ENCODE measurements at places on chromosomes 5 and 9.

GRCh38 chr5:159921721-159922120, 5.4 kb downstream of the ADRA1B start:
- DNase-seq: no peak

DNA sequence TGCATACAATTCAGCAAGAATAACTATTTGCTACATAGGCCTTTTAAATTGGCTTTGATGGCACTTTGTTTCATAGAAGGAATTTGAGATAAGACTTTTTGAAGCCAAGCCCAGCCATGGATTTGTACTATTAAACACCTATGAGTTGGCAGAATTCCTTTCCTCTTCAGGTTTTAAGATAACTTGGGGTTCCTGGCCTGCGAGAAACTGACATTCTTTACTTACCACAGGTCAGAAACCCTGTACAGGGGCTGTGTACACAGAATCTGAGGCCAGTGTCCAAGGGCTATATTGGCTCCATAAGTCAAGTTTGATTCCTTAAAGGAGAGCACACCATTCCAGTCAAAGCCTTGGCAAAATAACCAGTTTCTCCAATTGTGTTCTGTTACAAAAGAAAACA, 10.8 kb upstream of the BTNL3 start:
- no peak for DNase-seq

- DNase-seq: no peak
These were observed 51.3 kb upstream of the GADD45G start for GRCh38 chr9:89553451-89554010.

GRCh38 chr9:92440751-92441046, 16.4 kb upstream of the OMD start:
- DNase-seq: no peak

GRCh38 chr9:90966480-90967144, 165.0 kb downstream of the SYK start:
- DNase-seq: no peak

GRCh38 chr9:86281593-86282076, 703 bp downstream of the ISCA1 start:
- no peak for DNase-seq

GRCh38 chr5:175688352-175689146, 30.7 kb downstream of the HRH2 start:
- no peak for DNase-seq

- DNase-seq: no peak
These were observed 23.7 kb downstream of the PTGS1 start for GRCh38 chr9:122394265-122395125.

DNA sequence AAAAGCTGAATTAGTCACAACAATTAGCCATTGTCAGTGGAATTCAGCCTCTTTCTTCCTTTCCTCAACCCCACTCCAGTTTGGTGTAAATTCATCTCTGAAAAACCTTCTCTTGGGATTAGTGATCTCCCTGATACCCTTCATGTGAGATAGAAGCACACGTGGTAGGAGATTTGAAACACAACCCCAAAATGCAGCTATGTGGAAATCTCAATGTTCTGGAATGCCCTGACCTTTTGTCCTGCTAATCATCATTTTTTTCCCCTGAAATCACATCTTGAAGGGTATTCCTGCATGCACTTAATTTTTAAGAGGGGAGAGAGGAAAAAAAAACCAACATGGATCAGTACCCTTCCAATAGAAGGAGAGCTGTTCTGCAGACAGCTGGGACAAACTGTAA, 612.6 kb downstream of the EBF1 start:
- no peak for DNase-seq

GRCh38 chr5:4511996-4512656, 628.0 kb upstream of the ADAMTS16 start:
- DNase-seq: no peak

- DNase-seq: peak; percentile 16
These were observed 22.4 kb downstream of the MVB12B start for GRCh38 chr9:126348911-126349550.

DNA sequence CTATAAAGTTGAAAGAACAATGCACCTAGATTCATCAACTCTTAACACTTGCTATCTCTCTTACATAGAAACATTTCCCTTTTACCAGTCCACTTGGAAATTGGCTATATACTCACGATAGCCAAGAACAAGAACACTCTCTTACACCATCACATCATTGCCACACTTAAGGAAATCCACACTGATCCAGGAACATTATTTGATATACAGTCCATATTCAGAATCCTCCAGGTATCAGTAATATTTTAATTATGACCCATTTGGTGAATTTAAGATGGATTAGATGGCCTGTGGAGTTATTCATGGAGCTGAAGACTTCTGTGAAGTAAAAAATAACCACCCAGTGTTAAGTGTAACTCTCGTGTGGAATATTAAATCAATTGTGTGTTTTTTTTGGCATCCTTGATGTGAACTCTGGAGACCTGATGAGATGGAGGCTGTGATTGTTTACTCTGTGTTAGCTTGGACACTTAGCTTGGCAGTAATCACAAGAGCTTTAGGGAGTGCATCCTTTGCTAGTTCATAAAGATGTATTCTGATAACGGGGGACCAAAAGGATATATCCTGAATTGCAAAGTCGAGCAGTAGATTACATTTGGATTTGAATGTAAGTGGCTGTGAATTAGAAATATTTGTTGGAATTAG, 52.0 kb upstream of the ABL1 start:
- DNase-seq: no peak

GRCh38 chr5:74166064-74166463, 474.5 kb downstream of the ENC1 start:
- no peak for DNase-seq

GRCh38 chr5:81904861-81905260, 67.0 kb upstream of the ATG10 start:
- no peak for DNase-seq

DNA sequence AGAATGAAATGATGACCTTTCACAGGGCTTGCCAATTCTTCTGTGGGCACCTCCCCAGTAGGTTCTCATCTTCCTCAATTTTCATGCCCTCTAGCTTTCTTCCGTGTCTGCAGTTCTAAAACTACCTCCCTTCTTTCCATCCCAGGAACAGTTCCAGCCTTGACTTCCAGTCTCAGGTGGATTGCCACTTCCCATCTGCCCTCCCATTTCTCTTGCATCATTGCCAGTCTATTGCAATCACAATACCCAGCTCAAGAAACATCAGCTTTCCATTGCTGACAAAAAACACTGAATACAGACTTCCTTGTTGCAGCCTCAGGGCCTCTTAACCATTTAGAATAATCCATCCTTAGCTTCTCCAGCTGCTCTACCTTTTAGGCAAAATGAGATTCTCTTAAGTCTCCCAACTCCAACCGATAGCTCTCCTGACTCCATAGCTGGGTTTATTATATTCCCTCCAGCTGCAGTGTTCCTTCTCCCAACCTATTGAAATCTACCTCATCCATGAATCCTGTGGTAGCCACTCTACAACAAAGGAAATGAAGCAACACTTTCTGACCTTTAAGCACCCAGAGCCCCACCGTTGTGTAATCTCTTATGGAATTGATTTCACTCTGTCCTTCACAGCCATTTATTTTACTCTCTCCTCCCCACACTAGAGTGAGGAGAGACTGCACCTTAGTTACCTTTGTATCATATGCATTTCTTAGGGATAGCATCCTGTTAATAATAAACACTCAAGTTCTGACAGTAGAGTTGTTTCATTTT, 75.6 kb upstream of the PCA3 start:
- no peak for DNase-seq

GRCh38 chr9:117486426-117486825, 71.6 kb upstream of the ASTN2 start:
- DNase-seq: no peak

GRCh38 chr9:3948826-3949556, 350.9 kb downstream of the GLIS3 start:
- no peak for DNase-seq

DNA sequence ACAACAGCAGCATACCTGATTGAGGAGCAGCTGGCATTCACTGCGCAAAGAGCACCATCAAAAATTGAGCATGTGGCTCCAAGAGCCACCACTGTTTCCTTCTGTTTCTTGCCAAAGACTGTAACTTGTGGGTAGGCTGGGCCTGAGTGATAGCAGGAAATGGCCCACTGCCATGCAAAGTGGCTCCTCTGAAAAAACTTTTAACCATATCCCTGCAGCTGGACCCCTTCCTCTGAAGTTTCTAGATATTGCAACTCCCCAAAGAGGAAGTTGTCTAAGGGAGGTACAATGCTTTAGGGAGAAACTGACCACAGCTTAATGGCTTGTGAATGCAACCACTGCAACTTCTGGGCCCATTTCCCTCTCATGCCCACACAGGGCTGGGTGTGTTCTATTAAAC, 355.4 kb upstream of the PDE4D start:
- no peak for DNase-seq
